ENCODE measurements at places on chromosomes 16 and 17. TPM values are rescaled to one million over a fixed set of nuclear protein-coding genes. Genes with fewer than 3 reads are reported as not detected.
A peak's percentile ranks its signal among the peaks of the same experiment; 100 is the strongest.

Gene FAM20A
- total RNA-seq = not detected

Gene CBFA2T3
- 0.30 TPM for total RNA-seq

Gene SPNS2
- 0.37 TPM for total RNA-seq

Gene VTN
- total RNA-seq = not detected

Gene TNP2
- total RNA-seq = not detected

- H3K4me1 ChIP-seq = no peaks in the 10 kb centered on the region
- H3K27me3 ChIP-seq = peaks cover 28% of the 10 kb centered on the region
- no peak overlapping the region for H3K4me3 ChIP-seq
These were observed 56.7 kb downstream of the TBX4 start for GRCh38 chr17:61508912-61509311.

- H3K27ac ChIP-seq = no peak within 1 kb of the TSS
- H3K4me3 ChIP-seq = peak within 1 kb of the TSS; percentile 53
- H3K27me3 ChIP-seq = no peaks in the 10 kb centered on the region
- H3K36me3 ChIP-seq = peaks cover 11% of the 10 kb centered on the region
- DNase-seq = peak; percentile 95
These were observed at the start of gene RAPGEFL1 for GRCh38 chr17:40177275-40177874. Gene RAPGEFL1 (plus strand): TSS chr17:40177470. CDS start chr17:40177862, 392 bp downstream.

GRCh38 chr16:12780467-12780866 is 23.2 kb downstream of the CPPED1 start:
- H3K4me3 ChIP-seq = no peak overlapping the region
- peaks cover 7% of the 10 kb centered on the region for H3K4me1 ChIP-seq
- peaks cover 23% of the 10 kb centered on the region for H3K36me3 ChIP-seq
- DNase-seq = no peak

DNA sequence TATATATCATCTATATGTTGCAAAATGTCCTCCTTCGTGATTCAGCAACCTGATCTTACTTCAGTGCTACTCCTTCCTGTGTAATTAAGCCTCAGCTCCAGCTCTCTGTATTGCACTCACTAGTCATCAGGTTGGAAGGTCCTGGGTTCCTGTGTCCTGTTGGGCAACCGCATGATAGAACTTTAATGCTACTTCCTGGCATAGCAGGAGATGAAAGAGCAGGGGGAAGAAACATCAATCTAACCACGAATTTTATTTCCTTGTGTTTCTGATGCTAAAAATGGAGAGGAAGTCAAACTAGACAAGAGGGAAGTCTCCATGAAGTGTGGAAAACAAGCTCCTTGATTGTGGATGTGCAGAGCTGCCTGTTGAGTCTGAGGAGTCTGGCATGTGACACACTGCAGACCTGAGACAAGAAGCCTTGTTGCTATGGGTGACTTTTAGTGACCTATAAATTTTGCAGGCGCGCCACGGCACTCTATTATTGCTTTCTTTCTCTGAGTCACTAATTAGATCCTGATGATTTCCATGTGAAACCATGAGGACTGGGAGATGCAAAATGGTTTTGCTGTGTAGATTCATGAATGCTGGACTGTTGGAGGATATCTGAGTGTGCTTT is 25.6 kb downstream of the IGSF6 start:
- no peaks in the 10 kb centered on the region for H3K27me3 ChIP-seq
- peaks cover 40% of the 10 kb centered on the region for H3K4me1 ChIP-seq
- H3K4me3 ChIP-seq = no peak overlapping the region
- H3K27ac ChIP-seq = peak overlapping the region; percentile 69

- peaks cover 4% of the 10 kb centered on the region for H3K4me1 ChIP-seq
- no peak for DNase-seq
- no peak overlapping the region for H3K4me3 ChIP-seq
- no peaks in the 10 kb centered on the region for H3K36me3 ChIP-seq
- no peaks in the 10 kb centered on the region for H3K27me3 ChIP-seq
These were observed 15.0 kb downstream of the C16orf46 start for GRCh38 chr16:81061871-81062608.

GRCh38 chr17:57584050-57584551 is 161.0 kb downstream of the CCDC182 start:
- no peaks in the 10 kb centered on the region for H3K36me3 ChIP-seq
- H3K4me3 ChIP-seq = no peak overlapping the region
- no peak for DNase-seq
- H3K27ac ChIP-seq = no peak overlapping the region

GRCh38 chr16:89320782-89321501 is 103.4 kb downstream of the ZNF778 start:
- H3K36me3 ChIP-seq = peaks cover 45% of the 10 kb centered on the region
- DNase-seq = no peak

GRCh38 chr16:76360404-76360803 is 83.2 kb downstream of the CNTNAP4 start:
- no peak overlapping the region for H3K27ac ChIP-seq
- no peaks in the 10 kb centered on the region for H3K36me3 ChIP-seq
- DNase-seq = no peak
- H3K27me3 ChIP-seq = no peaks in the 10 kb centered on the region
- no peaks in the 10 kb centered on the region for H3K4me1 ChIP-seq
- H3K4me3 ChIP-seq = no peak overlapping the region

DNA sequence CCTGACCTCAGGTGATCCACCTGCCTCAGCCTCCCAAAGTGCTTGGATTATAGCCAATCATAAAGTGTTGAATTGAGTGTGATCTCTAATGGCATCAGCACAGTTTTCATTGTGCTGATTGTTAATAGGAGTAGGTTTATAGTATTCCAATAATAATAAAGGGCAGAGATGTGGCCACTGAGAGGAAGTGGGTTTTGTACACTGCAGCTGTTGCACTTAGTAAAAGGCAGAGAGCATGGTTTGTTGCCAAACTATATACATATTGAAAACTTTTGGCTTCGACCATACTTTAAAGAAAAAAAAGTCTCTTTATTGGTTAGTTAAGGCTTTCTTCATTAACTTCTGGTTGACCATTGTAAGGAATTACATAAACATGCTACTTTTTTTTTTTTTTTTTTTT is 185.9 kb downstream of the CDK5R1 start:
- H3K27me3 ChIP-seq = no peaks in the 10 kb centered on the region
- no peak for DNase-seq
- no peak overlapping the region for H3K27ac ChIP-seq
- no peaks in the 10 kb centered on the region for H3K4me1 ChIP-seq

GRCh38 chr16:75216576-75216975 is 2.2 kb upstream of the CTRB1 start:
- no peaks in the 10 kb centered on the region for H3K27me3 ChIP-seq
- no peaks in the 10 kb centered on the region for H3K36me3 ChIP-seq
- no peak overlapping the region for H3K4me3 ChIP-seq
- no peak overlapping the region for H3K27ac ChIP-seq
- H3K4me1 ChIP-seq = peaks cover 21% of the 10 kb centered on the region
- no peak for DNase-seq

- no peaks in the 10 kb centered on the region for H3K27me3 ChIP-seq
- peaks cover 32% of the 10 kb centered on the region for H3K4me1 ChIP-seq
- H3K4me3 ChIP-seq = peak overlapping the region; percentile 10
- no peak overlapping the region for H3K27ac ChIP-seq
These were observed 4.8 kb upstream of the LASP1NB start for GRCh38 chr17:38920374-38921291.

DNA sequence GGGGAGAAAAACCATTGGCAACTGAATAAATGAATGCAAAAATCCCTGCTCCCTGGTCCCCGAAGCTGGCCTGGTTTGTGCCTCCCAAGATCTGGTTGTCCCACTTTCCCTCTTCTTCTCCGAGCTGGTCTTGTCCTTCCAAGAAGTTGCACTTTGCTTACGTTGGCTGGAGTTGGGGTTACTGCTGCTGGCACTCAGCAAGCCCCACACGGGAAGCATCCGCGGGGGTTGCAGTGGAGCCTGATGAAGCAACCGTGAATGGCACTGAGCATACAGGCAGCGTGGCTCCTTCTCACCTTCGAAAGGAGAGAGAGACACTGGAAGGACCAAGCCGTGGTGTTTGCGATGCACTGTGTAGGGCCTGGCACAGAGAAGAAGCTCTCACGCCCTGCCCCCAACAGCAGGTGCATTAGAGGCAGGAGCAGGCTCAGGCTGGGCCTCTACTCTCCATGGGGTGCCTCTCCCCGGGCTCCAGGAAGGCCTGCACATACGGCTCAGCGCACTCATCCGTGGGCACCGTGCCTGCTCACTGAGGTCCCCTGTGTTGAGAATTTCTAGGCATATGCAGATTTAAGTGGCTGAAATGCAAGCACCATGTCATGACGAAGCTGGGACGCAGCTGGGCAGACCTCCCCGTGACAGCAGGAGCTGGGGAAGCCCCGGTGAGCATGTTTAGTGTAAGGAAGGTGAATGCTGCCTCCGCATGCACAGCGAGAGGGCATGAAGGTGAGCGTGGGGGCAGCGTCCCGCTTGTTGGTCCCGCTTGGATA is 12.1 kb downstream of the CA5A start:
- H3K4me3 ChIP-seq = no peak overlapping the region
- H3K27ac ChIP-seq = no peak overlapping the region
- H3K27me3 ChIP-seq = no peaks in the 10 kb centered on the region
- no peaks in the 10 kb centered on the region for H3K36me3 ChIP-seq

DNA sequence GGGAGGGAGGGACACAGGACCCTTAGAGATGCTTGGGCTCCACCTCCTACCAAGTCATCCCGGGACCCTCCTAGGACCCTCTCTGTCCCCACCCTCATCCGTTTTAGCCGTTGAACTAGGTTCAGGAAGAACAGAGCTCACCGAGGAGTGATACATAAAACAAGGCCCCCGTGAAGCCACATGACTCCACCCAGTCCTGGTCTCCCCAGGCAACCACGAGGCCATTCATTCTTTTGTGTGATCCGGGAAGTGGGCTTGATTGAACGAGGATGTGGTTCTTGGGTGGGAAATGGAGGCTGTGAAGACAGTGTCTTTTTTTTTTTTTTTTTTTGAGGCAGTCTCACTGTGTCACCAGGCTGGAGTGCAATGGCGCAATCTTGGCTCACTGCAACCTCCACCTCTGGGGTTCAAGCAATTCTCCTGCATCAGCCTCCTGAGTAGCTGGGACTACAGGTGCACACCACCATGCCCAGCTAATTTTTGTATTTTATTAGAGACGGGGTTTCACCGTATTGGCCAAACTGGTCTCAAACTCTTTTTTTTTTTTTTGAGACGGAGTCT is 14.8 kb downstream of the TRARG1 start:
- H3K4me3 ChIP-seq = peak overlapping the region; percentile 27
- H3K36me3 ChIP-seq = peaks cover 3% of the 10 kb centered on the region
- peak; percentile 80 for DNase-seq
- peaks cover 53% of the 10 kb centered on the region for H3K4me1 ChIP-seq
- H3K27ac ChIP-seq = peak overlapping the region; percentile 91
- peaks cover 2% of the 10 kb centered on the region for H3K27me3 ChIP-seq

GRCh38 chr16:88118376-88118775 is 167.1 kb downstream of the BANP start:
- no peak for DNase-seq
- H3K4me1 ChIP-seq = no peaks in the 10 kb centered on the region
- no peaks in the 10 kb centered on the region for H3K36me3 ChIP-seq

DNA sequence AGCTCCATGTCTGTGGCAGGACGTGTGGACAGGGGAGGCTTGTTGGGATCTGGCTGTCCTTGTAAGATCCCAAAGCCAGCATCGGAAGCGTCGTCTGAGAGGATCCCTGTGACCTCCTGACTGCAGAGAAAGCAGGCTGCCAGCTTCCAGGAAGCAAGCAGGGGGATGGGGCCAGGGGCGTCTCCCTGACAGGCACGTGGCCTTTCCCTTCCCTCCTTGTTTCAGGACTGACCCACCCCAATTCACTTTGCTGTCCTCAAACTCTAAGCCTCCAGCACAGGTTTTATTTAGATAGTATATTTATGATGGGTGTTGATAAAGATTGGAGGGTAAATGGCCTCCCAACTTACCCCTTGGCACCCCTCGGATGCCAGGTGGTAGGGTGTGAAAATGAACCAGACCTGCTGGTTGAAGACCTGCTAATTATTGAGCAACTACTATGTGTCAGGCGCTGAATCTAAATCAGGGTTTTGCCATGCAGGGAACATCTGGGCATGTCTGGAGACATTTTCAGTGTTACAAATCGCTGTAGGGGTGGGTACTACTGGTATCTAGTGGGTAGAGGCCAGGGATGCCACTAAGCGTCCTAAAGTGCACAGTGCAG is 24.5 kb downstream of the SOCS1 start:
- H3K27ac ChIP-seq = peak overlapping the region; percentile 81
- no peaks in the 10 kb centered on the region for H3K27me3 ChIP-seq
- peaks cover 78% of the 10 kb centered on the region for H3K4me1 ChIP-seq
- no peak for DNase-seq
- H3K36me3 ChIP-seq = no peaks in the 10 kb centered on the region

GRCh38 chr16:62715701-62716100 is 679.5 kb upstream of the CDH8 start:
- no peaks in the 10 kb centered on the region for H3K27me3 ChIP-seq
- no peaks in the 10 kb centered on the region for H3K4me1 ChIP-seq
- H3K36me3 ChIP-seq = no peaks in the 10 kb centered on the region
- no peak for DNase-seq
- no peak overlapping the region for H3K27ac ChIP-seq

DNA sequence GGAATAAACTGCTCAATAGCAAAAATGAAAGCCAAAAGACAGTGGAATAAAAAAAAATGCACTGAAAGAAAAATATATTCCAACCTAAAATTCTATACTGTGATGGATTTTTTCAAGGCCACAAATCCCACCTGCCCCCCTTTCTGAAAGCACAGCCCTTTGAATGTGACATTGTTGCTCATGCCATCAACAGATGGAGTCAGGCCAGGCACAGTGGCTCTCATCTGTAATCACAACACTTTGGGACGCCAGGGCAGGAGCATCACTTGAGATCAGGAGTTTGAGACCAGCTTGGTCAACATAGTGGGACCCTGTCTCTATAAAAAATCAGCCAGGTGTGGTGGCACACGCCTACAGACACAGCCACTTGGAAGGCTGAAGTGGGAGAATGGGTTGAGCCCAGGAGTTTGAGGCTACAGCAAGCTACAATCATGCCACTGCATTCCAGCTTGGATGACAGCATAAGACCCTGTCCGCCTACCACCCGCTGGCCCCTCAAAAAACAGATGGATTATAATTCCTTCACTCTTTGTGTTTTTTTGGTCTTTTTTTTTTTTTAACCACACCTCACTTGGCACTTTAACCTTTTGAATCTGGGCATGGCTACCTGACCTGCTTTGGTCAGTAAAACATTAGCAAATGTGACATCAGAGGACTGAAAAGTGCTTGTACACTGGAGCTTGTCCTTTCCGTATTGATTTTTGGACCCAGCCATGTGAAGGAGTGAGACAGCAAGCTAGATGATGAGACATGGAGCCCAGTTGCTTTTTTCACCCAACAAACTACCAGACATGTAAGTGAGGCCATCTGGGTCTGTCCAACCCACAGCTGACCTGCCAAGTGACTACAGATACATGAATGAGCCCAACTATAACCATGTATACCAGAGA is 36.3 kb downstream of the GLG1 start:
- no peak overlapping the region for H3K4me3 ChIP-seq
- H3K27ac ChIP-seq = no peak overlapping the region
- DNase-seq = no peak
- peaks cover 8% of the 10 kb centered on the region for H3K36me3 ChIP-seq
- H3K27me3 ChIP-seq = no peaks in the 10 kb centered on the region
- peaks cover 75% of the 10 kb centered on the region for H3K4me1 ChIP-seq

- no peak overlapping the region for H3K27ac ChIP-seq
- H3K4me3 ChIP-seq = no peak overlapping the region
- peaks cover 25% of the 10 kb centered on the region for H3K36me3 ChIP-seq
- peaks cover 34% of the 10 kb centered on the region for H3K4me1 ChIP-seq
- no peaks in the 10 kb centered on the region for H3K27me3 ChIP-seq
- DNase-seq = no peak
These were observed 2.6 kb downstream of the NT5C start for GRCh38 chr17:75128694-75129505.
